A549 treated with Hydrocortisone at 1 μM for 4 hours (cell line): ENCODE measurements at places on chromosomes 3 and 15. TPM values are rescaled to one million over a fixed set of nuclear protein-coding genes. Genes with fewer than 3 reads are reported as not detected.

SH3GL3 gene
- total RNA-seq: 0.38 to 0.75 TPM (median 0.61 TPM) in 5 replicates

RETNLB gene
- not detected in 5 replicates for total RNA-seq

GNAT1 gene
- 0.21 TPM in 1 of 5 replicates, not detected in the others for total RNA-seq

MESD gene
- 36.9 to 42.7 TPM (median 37.2 TPM) in 5 replicates for total RNA-seq
